ENCODE measurements at places on chromosomes 12 and 14.

GRCh38 chr12:96445691-96446583, 43.4 kb upstream of the CFAP54 start:
- DNase-seq, result peak; percentile 13

GRCh38 chr12:52673217-52673616, 7.0 kb downstream of the KRT1 start:
- no peak for DNase-seq

- DNase-seq, result no peak
Measured at GRCh38 chr12:91968777-91969171, 176.9 kb downstream of the BTG1 start.

DNA sequence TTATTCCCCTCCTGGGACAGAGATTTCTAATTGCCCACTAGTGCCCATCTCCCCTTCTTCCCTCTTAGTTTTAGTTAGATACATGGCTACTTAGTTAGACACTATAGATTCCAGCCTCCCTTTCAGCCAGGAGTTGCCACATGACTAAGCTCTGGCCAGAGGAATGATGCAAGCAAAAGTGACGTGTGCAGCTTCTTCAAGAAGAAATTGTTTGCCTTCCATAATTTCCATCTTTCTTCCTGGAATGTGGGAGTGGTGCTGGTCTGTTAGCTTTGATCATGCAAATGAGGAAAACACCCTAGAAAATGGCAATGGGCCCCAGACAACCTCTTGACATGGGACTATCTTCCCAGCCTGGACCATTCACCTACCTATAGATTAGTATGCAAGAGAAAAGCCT, 21.4 kb downstream of the CCDC177 start:
- DNase-seq, result no peak

GRCh38 chr12:13022851-13023271, 21.3 kb upstream of the FAM234B start:
- no peak for DNase-seq
